Upper lobe of left lung (tissue), 6 donors: ENCODE measurements at places on chromosomes 2 and 18. TPM values are rescaled to one million over a fixed set of nuclear protein-coding genes. Genes with fewer than 3 reads are reported as not detected.
A peak's percentile ranks its signal among the peaks of the same experiment; 100 is the strongest.

Gene SGO2
- total RNA-seq = 1.5 TPM

Gene SRBD1
- total RNA-seq = 38.3 TPM

Gene MEP1B
- total RNA-seq = not detected

Gene PPP4R3B
- 92.2 TPM for total RNA-seq

Gene MROH2A
- not detected for total RNA-seq

Gene SOX11
- total RNA-seq = 0.13 TPM

Gene MAP3K2
- 79.2 TPM for total RNA-seq

Gene SH3BP4
- 34.0 TPM for total RNA-seq

Gene CRYGC
- total RNA-seq = not detected

Gene CNGA3
- 0.61 TPM for total RNA-seq

Gene ERFE
- 1.1 TPM for total RNA-seq

DNA sequence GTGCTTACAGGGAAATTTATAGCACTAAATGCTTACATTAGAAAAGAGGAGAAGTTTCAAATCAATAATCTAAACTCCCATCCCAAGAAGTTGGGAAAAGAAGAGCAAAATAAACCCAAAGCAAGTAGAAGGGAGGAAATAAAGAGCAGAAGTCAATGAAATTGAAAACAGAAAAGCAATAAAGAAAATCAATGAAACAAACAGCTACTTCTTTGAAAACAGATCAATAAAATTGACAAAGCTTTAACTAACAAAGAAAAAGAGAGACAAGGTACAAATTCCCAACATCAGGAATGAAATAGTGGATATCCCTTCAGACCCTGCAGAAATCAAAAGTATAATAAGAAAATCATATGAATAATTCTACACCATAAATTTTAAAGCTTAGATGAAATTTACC lies 25.5 kb upstream of the ONECUT2 start:
- no peak overlapping the region for H3K27ac ChIP-seq
- no peak for DNase-seq
- H3K4me1 ChIP-seq = no peaks in the 10 kb centered on the region
- no peaks in the 10 kb centered on the region for H3K27me3 ChIP-seq

- DNase-seq = no peak
- no peaks in the 10 kb centered on the region for H3K4me1 ChIP-seq
- no peak overlapping the region for H3K4me3 ChIP-seq
- H3K36me3 ChIP-seq = no peaks in the 10 kb centered on the region
Measured at GRCh38 chr2:62404913-62405312, 101.1 kb downstream of the TMEM17 start.

DNA sequence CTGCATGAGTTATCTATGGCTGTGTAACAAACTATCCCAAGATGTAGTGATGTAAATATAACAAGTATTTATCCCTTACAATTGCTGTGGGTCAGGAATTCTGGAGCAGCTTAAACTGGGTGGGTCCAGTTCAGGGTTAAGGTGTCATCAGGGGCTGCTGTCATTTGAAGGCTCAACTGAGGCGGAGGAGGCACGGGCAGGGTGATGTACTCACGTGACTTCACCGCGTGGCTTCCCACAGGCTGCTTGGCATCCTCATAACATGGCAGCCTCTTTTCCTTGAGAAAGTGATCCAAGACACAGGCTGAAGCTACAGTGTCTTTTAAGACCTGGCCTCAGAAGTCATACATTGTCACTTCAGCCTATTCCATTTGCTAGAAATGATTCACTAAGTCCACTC lies 125.8 kb downstream of the PTGR3 start:
- H3K27ac ChIP-seq = no peak overlapping the region
- no peaks in the 10 kb centered on the region for H3K36me3 ChIP-seq
- no peaks in the 10 kb centered on the region for H3K4me1 ChIP-seq
- no peak for DNase-seq

DNA sequence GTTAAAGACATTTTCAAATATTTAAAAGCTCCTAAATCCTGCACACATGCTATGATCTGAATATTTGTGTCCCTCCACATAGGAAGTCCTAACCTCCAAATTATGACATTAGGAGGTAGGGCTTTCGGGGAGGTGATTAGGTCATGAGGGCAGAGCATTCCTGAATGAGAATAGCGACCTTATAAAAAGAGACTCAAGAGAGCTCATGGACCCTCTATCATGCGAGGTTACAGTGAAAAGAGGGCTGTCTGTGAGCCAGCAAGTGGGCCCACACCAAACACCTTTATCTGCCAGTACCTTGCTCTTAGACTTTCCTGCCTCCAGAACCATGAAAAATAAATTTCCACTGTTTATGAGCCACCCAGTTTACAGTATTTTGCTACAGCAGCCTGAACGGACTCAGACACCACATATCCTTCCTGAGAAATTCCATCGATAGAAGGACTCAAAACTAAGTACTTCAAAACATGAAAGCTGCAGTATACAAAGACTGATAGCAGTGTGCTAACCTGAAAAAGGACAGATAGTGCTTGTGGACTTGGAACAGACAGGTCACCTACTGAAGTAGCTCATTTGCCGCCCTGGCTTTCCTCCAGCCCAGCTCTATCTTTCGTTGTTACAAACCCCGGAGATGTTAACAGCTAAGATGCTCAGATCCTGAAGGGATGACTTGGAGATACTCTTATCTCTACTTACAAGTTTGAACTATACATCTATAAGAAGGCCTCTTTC lies 13.8 kb downstream of the FAM210A start:
- no peaks in the 10 kb centered on the region for H3K36me3 ChIP-seq
- H3K27me3 ChIP-seq = no peaks in the 10 kb centered on the region
- H3K4me3 ChIP-seq = no peak overlapping the region
- DNase-seq = no peak

- no peaks in the 10 kb centered on the region for H3K27me3 ChIP-seq
- H3K4me3 ChIP-seq = no peak overlapping the region
- no peaks in the 10 kb centered on the region for H3K4me1 ChIP-seq
- H3K27ac ChIP-seq = no peak overlapping the region
Measured at GRCh38 chr2:3972377-3972776, 269.0 kb downstream of the DCDC2C start.

GRCh38 chr2:53519918-53520841 lies 247.4 kb upstream of the CHAC2 start:
- H3K4me3 ChIP-seq = no peak overlapping the region
- H3K27me3 ChIP-seq = no peaks in the 10 kb centered on the region
- DNase-seq = no peak
- H3K4me1 ChIP-seq = no peaks in the 10 kb centered on the region
- no peak overlapping the region for H3K27ac ChIP-seq
- no peaks in the 10 kb centered on the region for H3K36me3 ChIP-seq

GRCh38 chr2:177332026-177332991 lies 60.3 kb upstream of the AGPS start:
- no peak overlapping the region for H3K27ac ChIP-seq
- no peaks in the 10 kb centered on the region for H3K36me3 ChIP-seq
- no peak for DNase-seq
- peak overlapping the region; percentile 17 for H3K4me3 ChIP-seq
- no peaks in the 10 kb centered on the region for H3K4me1 ChIP-seq
- no peaks in the 10 kb centered on the region for H3K27me3 ChIP-seq

GRCh38 chr2:39689272-39689841 lies 23.6 kb downstream of the TMEM178A start:
- no peaks in the 10 kb centered on the region for H3K27me3 ChIP-seq
- no peaks in the 10 kb centered on the region for H3K4me1 ChIP-seq
- H3K4me3 ChIP-seq = no peak overlapping the region
- no peak overlapping the region for H3K27ac ChIP-seq
- no peak for DNase-seq

DNA sequence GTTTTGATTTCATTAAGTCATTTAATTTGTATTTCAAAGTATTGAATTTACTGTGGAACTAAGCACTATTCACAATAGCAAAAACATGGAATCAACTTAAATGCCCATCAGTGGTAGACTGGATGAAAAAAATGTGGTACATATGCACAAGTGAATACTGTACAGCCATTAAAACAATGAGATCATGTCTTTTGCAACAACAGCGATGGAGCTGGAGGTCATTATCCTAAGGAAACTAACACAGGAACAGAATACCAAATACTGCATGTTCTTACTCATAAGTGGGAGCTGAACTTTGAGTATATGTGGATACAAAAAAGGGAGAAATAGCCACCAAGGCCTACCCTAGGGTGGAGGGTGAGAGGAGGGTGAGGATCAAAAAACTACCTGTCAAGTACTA lies 164.4 kb downstream of the BABAM2 start:
- no peaks in the 10 kb centered on the region for H3K4me1 ChIP-seq
- H3K36me3 ChIP-seq = no peaks in the 10 kb centered on the region
- no peak for DNase-seq
- H3K4me3 ChIP-seq = no peak overlapping the region
- no peak overlapping the region for H3K27ac ChIP-seq
- no peaks in the 10 kb centered on the region for H3K27me3 ChIP-seq

GRCh38 chr2:43569921-43570320 lies 25.9 kb downstream of the THADA start:
- DNase-seq = no peak
- no peak overlapping the region for H3K4me3 ChIP-seq
- no peaks in the 10 kb centered on the region for H3K4me1 ChIP-seq
- no peaks in the 10 kb centered on the region for H3K27me3 ChIP-seq
- H3K27ac ChIP-seq = no peak overlapping the region

DNA sequence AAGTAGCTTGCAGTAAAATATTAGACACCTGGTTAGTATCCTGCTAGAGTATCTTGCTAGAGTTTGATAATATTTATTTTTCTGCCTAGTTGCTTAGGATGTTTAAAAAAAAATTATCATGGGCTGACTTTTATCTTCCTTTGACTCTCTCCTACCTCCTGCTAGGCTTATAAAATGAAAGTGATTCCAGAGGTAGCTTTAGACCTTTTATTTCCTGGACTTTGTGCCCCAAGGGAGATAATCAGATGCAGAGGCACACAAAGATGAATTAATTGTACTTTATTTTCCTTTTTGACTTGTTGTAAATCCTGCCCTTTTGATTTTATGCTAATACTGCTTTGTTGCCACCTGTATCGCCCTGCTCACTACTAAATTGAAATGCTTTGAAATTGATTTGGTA lies 130.7 kb downstream of the WDSUB1 start:
- DNase-seq = no peak
- no peaks in the 10 kb centered on the region for H3K27me3 ChIP-seq
- no peak overlapping the region for H3K4me3 ChIP-seq
- peak overlapping the region; percentile 62 for H3K27ac ChIP-seq

- no peaks in the 10 kb centered on the region for H3K27me3 ChIP-seq
- H3K27ac ChIP-seq = no peak overlapping the region
- peaks cover 4% of the 10 kb centered on the region for H3K4me1 ChIP-seq
- no peak overlapping the region for H3K4me3 ChIP-seq
- no peak for DNase-seq
- H3K36me3 ChIP-seq = no peaks in the 10 kb centered on the region
Measured at GRCh38 chr2:151840216-151841046, 12.2 kb upstream of the ARL5A start.

- no peak overlapping the region for H3K4me3 ChIP-seq
- no peaks in the 10 kb centered on the region for H3K27me3 ChIP-seq
- no peak overlapping the region for H3K27ac ChIP-seq
- DNase-seq = no peak
- H3K36me3 ChIP-seq = no peaks in the 10 kb centered on the region
- no peaks in the 10 kb centered on the region for H3K4me1 ChIP-seq
Measured at GRCh38 chr2:25939257-25939668, 43.0 kb downstream of the KIF3C start.

- H3K4me3 ChIP-seq = no peak overlapping the region
- no peak for DNase-seq
- H3K4me1 ChIP-seq = no peaks in the 10 kb centered on the region
- H3K27me3 ChIP-seq = no peaks in the 10 kb centered on the region
- no peak overlapping the region for H3K27ac ChIP-seq
- peaks cover 6% of the 10 kb centered on the region for H3K36me3 ChIP-seq
Measured at GRCh38 chr2:223889229-223889628, 51.8 kb upstream of the AP1S3 start.

- H3K4me3 ChIP-seq = no peak overlapping the region
- no peaks in the 10 kb centered on the region for H3K27me3 ChIP-seq
- no peak for DNase-seq
- no peaks in the 10 kb centered on the region for H3K4me1 ChIP-seq
- H3K36me3 ChIP-seq = peaks cover 55% of the 10 kb centered on the region
Measured at GRCh38 chr2:203438528-203438927, 96.6 kb downstream of the RAPH1 start.

DNA sequence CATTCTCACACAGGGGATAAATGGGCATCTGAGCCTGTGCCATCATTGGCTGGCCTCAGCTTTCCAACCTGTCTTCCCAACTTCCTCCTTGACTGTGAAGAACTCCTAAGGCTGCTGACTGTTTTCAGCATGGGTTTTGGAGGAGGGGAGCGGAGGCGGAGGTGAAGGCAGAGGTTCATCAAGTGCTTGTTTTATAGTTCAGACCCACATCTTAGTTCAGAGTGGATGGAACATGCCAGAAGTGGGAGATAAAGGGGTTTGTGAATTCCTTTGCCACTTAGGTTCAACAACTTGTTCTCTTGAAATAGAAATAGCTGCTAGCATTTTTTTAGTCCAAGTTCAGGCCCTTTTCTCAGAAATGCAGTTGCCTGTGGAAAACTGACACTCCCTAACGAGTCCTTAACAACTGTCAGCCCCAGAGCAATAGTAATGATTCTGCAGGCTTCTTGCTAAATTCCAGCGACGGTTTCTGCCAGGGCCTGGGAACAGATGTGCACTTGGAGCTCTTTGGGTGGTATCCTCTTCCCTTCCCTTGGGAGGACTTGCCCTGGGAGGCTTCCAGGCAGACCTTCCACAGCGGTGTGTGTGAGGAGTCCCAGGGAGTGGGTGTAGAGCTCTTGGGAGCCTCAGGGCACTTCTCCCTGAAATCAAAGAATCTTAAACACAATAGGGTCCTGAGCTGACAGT lies 30.1 kb upstream of the ITGA6 start:
- no peaks in the 10 kb centered on the region for H3K27me3 ChIP-seq
- H3K27ac ChIP-seq = no peak overlapping the region
- no peak for DNase-seq
- no peak overlapping the region for H3K4me3 ChIP-seq
- peaks cover 17% of the 10 kb centered on the region for H3K4me1 ChIP-seq

GRCh38 chr2:133167990-133168389 lies 400.3 kb downstream of the NCKAP5 start:
- H3K4me1 ChIP-seq = no peaks in the 10 kb centered on the region
- DNase-seq = no peak
- no peaks in the 10 kb centered on the region for H3K36me3 ChIP-seq
- no peak overlapping the region for H3K4me3 ChIP-seq

DNA sequence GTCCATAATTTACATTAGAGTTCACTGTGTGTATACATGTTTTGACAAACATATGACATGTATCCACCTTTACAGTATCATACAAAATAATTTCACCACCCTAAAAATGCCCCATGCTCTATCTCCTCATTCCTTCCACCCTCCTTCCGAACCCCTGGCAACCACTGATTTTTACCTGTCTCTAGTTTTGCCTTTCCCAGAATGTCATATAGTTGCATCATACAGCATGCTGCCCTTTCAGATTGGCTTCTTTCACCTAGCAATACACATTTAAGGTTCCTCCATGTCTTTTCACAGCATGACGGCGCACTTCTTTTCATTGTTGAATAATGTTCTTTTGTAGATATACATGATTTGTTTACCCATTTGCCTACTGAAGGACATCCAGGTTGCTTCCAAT lies 10.4 kb downstream of the LRPPRC start:
- no peaks in the 10 kb centered on the region for H3K27me3 ChIP-seq
- no peak overlapping the region for H3K27ac ChIP-seq
- no peak overlapping the region for H3K4me3 ChIP-seq
- H3K4me1 ChIP-seq = no peaks in the 10 kb centered on the region
